ENCODE measurements at places on chromosomes 4 and X.

DNA sequence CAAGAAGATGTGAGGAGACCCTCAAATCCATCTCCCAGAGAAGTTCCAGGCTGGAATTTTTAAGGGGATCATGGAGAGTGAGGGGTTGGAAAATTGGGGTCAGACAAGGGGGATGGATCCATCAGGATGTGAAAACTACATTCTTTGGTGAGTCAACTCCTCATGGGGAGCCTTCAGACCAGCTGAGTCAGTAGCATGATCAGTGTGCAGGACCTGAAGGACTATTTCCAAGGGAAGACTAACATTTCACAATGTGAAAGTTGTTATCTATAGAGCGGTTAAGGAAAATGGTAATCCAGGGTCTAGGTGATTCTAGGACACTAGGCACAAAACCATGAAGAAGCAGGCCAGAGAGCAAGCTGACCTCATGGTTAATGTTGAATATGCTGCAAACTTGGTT, 38.6 kb upstream of the CEP135 start:
- no peak for DNase-seq

DNA sequence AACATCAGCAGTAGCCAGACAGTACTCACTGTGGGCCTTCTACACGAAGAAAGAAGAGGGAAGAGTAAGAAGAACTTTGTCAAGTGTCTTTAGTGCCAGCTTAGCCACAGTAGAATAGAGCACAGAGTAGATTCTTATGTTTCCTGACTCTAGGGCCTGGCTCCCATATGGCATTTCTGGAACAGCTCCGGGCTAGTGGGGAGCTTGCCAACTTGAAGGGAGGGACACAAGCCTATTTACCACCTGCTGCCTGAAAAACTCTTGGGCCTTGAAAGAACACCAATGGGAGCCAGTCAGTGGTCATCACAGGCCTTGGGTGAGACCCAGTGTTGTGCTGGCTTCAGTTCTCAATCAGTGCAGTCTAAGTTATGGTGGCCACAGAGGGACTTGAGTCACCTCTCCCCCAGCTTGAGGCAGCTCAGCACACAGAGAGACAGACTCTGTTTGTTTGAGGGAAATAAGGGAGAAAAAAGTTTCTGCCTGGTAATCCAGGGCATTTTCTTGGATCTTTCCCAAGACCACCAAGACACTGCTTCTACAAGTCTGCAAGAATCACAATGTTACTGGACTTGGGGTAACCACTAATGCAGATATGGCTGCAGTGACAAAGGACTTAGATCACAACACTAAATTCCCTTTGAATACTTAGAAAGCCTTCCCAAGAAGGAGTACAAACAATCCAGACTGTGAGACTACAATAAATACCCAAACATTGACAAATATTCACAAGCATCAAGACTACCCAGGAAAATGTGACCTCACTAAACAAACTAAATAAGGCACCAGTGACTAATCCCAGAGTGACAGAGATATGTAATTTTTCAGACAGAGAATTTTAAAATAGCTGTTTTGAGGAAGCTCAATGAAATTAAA, 261.0 kb upstream of the NDST3 start:
- DNase-seq: no peak

DNA sequence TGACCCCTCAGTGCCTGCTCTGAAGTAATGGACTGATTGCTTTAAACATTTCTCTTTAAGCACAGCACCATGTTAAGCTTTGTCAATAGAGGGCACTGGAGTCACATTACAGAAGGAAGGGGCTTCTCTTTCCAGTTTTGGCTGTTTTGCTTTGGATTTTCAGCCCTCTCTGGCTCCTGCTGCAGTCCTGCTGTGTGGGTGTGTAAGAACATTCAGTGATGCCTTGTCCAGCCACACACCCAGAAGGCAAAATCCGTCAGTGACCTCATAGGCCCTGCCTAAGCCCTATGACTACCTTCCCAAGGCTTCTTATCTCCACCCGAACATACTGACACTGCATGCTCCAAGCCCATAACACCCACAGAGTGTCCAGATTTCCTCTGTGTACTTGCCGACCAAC, 215.3 kb upstream of the CTSO start:
- no peak for DNase-seq

DNA sequence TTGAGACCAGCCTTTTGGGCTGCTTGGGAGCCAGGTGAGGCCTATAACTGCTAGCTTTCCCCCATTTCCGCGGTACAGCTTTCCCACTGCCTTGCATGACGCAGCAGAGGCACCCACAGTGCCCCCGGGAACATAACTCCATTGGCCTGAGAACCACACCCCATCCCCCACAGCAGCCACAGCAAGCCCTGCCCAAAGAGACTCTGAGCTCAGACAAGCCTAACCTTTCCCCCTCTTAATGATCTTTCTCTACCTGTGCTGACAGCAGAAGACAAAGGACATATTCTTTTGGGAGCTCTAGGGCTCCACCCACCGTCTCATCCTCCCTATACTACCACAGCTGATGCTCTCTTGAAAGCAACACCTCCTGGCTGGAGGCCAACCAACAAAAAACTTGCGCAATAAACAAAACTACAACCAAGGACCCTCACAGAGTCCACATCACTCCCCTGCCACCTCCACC, 114.8 kb downstream of the FANCB start:
- no peak for DNase-seq

GRCh38 chr4:94673961-94674360, 83.8 kb upstream of the BMPR1B start:
- no peak for DNase-seq

GRCh38 chr4:47891928-47892327, 22.5 kb downstream of the NFXL1 start:
- DNase-seq: no peak

DNA sequence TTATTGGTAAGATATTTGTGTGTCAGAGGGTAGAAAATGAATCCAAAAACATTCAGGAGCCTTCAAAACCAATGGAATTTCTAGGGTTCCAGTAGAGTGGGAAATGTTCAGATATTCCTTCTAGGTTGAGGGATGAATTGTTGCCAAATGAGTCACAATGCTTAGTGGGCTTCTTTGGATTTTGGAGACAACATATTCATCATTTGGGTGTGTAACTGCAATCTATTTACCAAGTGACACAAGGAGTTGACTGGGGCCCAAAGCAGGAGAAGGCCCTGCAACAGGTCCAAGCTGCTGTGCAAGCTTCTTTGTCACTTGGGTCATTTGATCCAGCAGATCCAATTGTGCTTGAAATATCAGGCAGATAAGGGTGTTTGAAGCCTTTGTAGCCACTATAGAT, 551.5 kb upstream of the PITX2 start:
- no peak for DNase-seq

DNA sequence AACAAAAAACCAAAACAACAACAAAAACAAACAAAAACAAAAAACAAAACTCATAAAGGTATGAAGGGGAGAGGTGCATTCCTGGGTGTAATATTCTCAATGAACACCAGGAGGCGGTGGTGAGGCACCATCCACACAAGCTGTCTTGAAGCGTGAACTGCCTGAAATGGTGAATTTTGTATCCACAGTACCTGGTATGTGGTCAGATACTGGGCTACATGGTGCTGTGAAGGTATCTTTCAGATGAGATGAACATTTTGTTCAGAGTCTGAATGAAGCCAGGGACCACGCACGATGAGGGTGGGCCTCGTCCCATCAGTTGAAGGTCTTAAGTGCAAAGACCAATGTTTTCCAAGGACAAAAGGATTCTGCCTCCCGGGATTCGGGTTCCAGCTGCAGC, 58.5 kb downstream of the ASMT start:
- peak; percentile 59 for DNase-seq

- no peak for DNase-seq
These were observed 50.5 kb downstream of the TBC1D14 start for GRCh38 chr4:6960154-6960553.

GRCh38 chrX:120301960-120302359, 9.3 kb downstream of the TMEM255A start:
- no peak for DNase-seq

All from activated CD8-positive, alpha-beta T cell treated with anti-CD3 and anti-CD28 coated beads for 36 hours (primary cell).